ENCODE measurements at places on chromosomes 6 and 20.

DNA sequence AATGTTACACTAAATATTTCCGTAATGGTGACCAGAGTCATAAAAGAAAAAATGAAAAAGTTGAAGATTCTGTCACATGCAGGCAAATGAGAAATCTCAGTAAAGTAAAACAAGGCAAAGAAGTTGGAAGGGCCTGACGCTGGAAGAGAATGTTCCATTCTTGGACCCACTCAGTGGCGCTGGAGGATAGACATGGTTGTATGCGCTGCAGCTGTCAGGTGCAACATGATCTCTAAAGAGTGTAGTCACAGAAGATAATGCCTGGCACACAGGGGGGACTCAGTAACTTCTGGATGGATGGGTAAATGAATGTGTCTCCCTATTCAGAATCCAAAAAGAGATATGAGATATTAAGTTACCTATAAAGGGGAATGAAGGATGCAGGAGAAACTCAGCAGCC lies 116.3 kb downstream of the FAXC start:
- DNase-seq, result no peak

DNA sequence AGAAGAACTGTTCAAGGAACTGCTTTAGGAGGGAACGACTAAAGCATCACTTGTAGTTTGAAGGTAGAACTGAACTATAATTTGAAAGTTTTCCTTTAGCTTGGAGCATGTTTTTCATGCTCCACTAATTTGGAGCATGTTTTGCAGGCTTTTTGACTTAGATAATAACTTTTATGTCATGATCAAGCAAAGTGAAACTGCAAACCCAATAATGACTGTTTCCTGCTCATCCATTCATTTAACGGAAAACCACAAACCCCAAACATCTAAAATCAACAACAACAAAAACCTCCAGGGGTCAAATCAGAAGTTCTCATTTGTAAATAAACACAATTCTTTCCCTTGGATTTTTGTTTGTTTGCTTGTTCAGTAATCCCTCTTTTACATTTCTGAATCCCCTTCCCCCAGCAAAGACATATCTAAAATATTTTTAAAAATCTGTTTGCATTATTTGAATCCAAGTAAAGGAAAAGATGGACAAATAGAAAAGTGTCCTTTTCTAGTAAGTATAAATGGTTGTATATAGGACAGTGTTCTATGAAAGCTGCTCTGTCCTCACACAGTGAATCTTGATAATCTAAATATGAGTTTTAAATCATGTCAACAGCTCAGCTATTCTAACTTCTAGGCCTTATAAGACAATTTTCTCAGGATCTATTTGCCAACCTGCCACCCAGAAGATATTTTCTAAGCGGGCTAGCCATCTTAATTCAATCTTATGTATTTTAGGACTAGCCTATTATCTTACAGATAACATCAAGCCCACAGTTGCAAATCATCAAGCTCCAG lies 2.6 kb downstream of the SIM1 start:
- DNase-seq, result no peak

DNA sequence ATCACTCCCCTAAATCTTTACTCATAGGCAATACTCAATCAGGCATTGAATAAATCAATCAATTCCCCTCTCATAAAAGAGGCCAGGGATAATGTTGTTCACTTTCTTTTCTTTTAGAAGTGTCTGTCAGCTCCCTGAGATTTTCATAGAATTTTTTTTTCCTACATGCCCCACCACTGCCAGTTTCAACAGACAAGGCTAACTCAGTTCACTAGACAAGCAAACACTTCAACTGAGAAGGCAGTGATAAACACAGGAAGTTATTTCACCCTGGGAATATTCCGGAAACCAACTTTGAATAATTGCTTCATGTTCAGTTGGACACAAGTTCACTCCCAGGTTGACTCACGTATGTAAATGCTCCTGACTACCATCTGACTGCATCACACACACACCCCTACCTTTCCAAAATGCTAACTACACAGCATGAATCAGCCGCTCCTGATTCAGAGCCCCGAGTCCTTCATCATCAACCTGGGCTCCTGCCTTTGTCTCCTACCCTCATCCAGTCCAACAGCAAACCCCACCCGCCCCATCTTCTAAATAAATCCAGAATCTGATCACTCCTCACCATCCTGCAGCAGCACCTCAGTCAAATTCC lies 143.9 kb downstream of the BCAS1 start:
- DNase-seq, result no peak

DNA sequence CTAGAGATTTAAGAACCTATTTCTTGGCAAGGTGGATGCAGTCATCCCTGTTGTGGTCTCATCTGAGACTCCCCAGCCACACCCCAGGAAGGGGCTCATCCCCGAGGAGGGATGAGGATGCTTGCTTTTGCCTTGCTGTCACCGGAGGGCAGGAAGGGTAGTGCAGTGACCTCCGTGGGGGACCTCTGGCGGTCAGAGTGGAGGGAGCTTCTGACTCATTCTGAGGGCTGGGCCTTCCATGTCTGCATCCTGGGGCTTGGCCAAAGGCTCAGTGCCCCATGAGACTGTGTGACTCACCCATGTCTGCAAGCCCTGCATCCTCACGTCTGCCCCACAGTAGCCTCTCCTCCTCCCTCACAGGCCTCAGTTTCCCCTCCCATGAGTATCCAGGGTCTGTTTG lies 38.7 kb downstream of the UQCC2 start:
- DNase-seq, result no peak

- DNase-seq, result no peak
Measured at GRCh38 chr6:39884696-39885095, 49.6 kb downstream of the MOCS1 start.

DNA sequence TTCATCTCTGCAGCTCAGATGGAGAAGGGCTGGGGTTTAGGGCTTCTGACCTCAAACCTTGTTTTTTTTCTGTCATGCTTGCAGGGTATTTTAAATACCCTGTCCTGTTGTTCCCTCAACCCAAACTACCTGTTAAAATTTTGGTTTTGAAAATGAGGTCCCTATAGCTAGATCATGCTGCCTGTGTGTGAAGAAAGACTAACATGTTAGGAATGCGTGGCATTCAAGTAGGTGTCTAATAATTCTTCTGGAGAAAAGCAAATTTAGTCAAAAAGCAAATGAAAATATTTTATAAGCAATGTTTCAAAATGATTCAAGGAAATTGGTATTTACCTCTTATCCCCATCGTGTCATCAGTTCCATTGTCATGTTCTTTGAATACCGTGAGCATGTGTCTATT lies 77.2 kb upstream of the C20orf144 start:
- no peak for DNase-seq

DNA sequence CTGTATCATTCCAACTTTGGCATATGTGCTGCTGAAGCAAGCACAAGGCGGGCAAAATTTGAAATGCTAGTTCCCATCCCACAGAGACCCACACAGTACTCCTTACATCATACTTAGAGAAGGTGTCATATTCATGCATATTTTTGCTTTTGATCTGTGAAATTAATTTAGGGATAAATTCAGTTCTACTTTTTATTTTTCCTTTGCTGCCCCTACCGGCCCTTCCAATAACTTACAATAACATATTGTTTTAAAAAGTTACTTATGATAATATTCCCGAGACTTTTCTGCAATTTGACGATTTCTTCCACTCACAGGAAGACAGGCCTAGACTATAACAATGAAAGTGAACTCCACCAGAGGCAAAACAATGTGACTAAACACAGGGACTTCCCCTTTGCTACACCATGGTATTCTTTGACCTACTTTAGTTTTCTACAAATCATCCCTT lies 35.0 kb downstream of the SESN1 start:
- no peak for DNase-seq

- DNase-seq, result no peak
Measured at GRCh38 chr6:101830501-101831031, 437.1 kb downstream of the GRIK2 start.

DNA sequence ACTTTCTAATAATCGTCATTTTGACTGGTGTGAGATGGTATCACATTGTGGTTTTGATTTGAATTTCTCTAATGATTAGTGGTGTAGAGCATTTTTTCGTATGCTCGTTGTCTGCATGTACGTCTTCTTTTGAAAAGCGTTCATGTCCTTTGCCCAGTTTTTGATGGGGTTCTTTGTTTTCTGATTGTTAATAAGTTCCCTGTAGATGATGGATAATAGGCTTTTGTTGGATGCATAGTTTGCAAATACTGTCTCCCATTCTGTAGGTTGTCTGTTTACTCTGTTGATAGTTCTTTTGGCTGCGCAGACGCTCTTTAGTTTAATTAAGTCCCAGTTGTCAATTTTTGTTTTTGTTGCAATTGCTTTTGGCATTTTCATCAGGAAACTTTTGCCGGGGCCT lies 32.3 kb upstream of the XRN2 start:
- no peak for DNase-seq

GRCh38 chr20:31684153-31685015 lies 38.3 kb downstream of the BCL2L1 start:
- DNase-seq, result no peak

DNA sequence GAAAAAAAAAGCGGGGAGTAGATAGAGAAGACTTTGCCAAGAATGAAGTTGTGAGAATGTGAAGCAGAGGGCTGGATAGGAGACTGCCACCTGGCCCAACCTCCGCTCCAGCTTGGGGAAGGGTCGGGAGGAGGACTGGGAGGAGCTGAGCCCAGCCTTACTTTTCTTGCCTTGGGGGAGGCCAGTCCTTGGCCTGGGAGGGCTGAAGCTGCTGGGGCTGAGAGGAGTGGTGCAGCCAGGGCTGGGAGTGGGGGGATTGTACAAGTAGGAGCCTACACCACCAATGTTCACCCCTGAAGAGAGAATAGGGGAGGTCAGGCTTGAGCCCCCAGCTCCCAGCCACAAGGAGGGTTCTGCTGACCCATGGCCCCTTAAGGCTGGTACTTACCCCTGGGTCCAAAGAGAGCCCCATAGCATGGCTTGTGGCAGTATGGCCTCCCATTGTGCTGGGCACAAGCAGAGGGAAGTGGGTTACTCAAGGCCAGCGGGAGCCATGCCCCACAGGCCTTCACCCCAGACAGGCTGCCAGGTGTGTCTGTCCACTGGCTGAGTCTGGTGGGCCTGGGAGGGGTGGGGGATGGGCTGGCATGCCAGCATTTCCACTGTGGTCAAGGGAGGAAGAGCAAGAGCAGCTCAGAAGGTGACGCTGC lies 1.1 kb downstream of the CRIP3 start:
- DNase-seq, result no peak

GRCh38 chr6:144778773-144779492 lies 493.8 kb downstream of the UTRN start:
- DNase-seq, result no peak

DNA sequence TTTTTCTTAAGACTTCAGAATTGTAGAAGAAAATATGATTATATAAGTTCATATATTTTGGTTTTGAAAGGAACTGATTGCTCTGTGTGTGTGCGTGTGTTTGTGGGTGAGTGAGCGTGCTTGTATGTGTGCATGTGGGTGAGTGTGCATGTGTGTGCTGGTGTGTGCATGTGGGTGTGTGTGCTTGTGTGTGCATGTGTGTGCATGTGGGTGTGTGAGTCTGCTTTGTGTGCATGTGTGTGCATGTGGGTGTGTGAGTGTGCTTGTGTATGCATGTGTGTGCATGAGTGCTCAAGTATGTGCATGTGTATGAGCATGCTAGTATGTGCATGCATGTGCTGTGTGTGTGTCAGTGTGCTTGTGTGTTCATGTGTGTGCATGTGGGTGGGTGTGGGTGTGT lies 238.5 kb downstream of the CDC5L start:
- no peak for DNase-seq

DNA sequence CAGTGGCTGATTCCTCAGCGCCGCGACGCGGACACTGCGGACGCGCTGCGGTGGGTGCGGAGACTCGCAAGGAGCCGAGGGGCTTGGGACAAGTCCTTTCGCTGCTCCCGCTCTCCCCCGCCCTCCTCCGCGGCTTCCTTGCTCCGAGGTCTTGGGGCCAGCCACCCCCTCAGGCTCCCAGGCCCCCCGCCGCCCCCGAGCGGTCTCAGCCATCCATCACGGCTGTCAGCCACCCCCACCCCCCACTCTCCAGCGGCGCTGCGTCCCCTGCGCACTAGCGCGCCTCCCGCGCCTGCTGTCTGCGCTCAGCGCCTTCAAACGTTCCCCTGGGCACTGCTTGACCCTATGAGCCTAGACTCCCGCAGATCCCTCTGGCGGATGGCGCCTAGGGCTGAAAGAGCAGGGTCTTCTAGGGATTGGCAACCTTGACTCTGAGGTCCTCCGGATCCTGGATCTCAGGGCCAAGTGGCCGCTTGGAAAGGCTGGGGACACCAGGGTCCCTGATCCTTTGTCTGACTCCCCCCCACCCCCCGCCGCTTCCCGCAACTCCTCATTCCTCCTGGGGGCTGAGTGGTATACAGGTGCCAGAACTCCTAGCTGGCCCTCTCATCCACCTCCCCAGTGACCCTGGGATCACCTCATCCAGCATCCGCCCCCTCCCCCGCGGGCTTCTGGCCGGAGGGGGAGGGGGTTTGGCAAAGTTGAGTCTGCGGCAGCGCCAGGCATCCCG lies 1.4 kb downstream of the SLC12A5 start:
- DNase-seq, result no peak

Data from activated CD8-positive, alpha-beta memory T cell treated with anti-CD3 and anti-CD28 coated beads, Interleukin-2, amount 50 U/mL, for 48 hours (primary cell).